Activated CD8-positive, alpha-beta T cell treated with anti-CD3 and anti-CD28 coated beads for 36 hours (primary cell): ENCODE measurements at places on chromosomes 5 and 9. TPM values are rescaled to one million over a fixed set of nuclear protein-coding genes. Genes with fewer than 3 reads are reported as not detected.

The GNA14 gene
- total RNA-seq = not detected

The SLC6A19 gene
- total RNA-seq = not detected

The PCDHB6 gene
- not detected for total RNA-seq

The DRD1 gene
- not detected for total RNA-seq

The TSSK1B gene
- total RNA-seq = not detected

The SLC6A7 gene
- total RNA-seq = not detected

The TAF11L2 gene
- total RNA-seq = not detected
